ENCODE measurements at places on chromosomes 4 and X.

DNA sequence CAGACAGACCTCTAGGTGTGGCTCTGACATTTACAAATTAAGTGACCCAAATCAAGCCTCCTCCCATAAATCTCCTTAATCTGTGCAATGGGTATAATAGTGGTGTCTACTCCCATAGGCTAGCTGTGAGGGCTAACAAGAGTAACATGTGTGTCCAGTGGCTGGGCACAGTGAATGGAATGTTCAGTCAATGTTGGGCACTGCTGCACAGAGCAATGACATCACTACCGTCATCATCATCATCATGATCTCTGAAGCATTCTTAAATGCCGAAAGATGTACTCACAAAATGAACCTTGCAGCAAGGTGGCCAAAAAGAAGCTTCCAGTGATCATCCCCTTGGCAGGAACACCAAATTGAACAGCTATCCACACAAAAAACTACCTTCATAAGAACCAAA lies 43.5 kb downstream of the CHRNA9 start:
- no peak for DNase-seq

DNA sequence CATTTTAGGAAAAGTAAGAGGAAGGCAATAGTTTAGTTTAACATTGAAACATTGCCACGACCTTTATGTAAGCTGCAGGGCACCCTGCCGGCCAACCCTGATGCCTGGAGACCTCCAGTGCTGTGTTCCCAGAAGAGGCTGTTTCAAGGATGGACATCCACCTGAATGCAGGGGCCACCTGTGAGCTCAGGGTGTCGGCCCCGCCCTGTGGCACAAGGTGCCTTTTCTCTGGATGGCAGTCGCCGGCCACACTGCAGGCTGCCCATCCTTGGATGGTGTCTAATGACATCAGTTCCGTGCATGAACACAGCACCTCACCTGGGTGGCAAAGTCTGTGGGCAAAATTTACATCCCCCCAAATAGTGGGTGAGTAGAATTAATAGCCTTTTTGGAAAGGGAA lies 180.0 kb downstream of the AFAP1 start:
- no peak for DNase-seq

- DNase-seq: no peak
Measured at GRCh38 chr4:156983366-156983765, 11.8 kb upstream of the PDGFC start.

- no peak for DNase-seq
Measured at GRCh38 chr4:147987252-147987651, 255.4 kb downstream of the ARHGAP10 start.

DNA sequence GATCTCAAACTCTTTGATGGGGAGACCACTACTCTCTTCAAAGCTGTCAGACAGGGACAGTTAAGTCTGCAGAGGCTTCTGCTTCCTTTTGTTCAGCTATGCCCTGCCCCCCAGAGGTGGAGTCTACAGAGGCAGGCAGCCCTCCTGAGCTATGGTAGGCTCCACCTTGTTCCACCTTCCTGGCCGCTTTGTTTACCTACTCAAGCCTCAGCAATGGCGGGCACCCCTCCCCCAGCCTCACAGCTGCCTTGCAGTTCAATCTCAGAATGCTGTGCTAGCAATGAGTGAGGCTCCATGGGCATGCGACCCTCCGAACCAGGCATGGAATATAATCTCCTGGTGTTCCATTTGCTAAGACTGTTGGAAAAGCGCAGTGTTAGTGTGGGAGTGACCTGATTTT lies 42.1 kb upstream of the UGT2B10 start:
- no peak for DNase-seq

- DNase-seq: no peak
Measured at GRCh38 chr4:5870701-5871100, 22.2 kb downstream of the CRMP1 start.

- DNase-seq: no peak
Measured at GRCh38 chrX:19677121-19677520, 161.8 kb upstream of the MAP3K15 start.

DNA sequence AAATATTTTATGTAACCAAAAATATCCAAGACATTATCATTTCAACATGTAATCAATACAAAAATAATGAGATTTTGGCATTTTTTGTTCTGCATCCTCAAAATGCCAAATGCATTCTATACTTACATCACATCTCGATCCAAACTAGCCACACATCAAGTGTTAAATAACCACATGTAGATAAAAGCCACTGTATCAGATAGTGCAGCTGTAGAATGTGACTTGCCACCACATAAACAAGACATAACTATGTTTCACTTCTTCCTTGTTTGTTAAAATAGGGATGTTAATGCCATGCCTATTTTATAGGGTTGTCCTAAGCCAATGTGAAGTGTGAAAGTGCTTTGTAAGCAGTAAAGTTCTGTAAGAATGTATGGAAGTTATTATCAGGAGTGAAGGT lies 20.9 kb downstream of the INTS6L start:
- DNase-seq: no peak

DNA sequence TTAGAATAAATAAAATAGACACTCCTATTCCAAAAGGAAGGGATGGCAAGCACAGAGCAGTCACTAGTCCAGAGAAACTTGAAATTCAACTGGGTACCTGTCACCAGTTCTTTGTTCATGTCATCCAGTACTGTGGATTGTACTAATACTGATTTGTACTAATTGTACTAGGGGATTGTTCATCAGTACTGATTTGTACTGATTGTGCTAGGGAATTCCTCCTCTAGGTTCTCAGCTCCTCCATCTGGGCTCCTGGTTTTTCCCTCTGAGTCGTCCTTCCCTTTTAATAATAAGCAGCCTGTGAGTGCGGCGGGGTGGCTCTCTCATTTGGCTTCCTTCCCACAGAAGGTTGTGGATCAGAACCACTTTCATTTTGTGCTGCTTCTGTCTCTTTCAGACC lies 31.0 kb upstream of the SOD3 start:
- DNase-seq: no peak

GRCh38 chrX:11329021-11329420 lies 35.8 kb downstream of the AMELX start:
- no peak for DNase-seq

DNA sequence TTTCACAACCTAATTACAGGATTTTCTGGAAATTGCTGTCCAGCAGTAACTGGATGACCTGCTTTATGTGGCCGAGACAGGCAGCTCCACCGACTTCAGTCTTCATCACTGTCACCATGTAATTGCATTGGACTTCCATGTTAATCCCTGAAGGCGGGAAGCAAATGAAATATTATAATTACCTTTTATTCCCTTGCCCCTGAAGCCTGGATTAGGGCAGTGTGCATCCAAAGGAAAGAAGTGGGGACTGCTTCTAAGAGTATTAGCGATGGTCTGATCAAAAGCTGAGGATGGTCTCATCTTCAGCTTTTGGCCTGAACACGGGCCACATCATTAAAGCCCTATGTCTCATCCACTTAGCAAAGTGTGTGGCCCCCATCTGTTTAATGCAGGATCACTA lies 311.6 kb upstream of the GALNT7 start:
- no peak for DNase-seq

DNA sequence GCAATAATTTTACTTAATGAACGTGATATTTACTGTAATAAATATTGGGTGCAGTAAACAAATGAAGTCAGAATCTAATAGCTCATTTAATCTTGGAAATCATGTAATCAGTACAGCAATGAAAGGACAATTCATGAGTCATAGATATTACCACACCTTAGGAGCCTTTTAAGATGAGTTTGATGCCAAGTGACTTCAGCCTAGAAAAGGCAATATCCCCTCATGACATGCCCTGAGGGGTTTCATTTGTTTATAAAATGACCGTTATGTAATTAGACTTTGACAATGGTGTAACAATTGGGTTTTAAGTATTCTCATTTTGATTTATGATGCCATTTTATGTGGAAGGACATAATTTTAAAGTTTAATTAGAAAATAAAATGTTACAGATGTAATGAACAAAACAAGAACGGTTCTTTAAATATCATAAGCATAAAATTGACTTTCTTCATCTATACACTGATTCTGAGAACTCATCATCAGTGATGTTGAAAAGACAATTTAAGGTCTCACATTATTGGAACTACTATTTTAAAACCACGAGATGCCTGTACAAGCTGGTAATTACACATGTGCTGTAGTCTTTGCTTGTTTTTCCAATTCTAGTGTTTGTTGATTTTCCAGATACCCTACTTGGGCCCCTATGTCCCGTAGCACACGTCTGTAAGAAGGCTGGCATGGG lies 5.0 kb downstream of the FGF2 start:
- no peak for DNase-seq

DNA sequence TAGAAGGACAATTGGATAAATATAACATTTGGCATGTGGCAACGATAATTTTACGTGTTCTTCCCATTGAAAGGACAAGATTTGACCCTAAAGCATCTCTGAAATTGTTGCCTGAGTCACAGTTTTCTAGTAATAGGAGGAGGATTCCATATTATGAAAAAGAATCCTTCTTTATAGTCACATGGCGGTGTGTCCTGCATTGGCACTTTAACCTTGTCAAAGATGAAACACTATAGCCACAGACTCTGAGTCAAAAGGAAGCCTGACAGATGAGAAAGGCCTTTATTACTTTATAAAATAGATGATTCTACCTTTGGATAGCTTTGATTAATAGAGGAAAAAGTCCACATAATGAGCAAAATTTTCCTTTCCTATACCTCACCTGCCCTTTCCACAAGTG lies 11.5 kb downstream of the LNX1 start:
- DNase-seq: no peak

DNA sequence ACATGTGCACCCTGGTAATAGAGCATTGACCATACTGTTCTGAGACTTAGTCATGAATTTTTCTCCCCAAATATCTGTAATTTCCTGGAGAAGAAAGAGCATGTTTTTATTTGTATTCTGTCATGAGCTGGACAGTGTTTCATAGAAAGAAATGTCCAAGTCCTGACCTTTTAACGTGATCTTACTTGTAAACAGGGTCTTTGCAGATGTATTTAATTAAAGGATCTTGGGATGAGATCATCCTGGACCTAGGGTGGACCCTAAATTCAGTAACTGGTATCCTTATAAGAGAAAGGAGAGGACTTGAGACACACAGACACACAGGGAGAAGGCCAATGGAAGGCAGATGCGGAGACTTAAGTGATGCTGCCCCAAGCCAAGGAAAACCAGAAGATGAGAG lies 3.6 kb downstream of the ADGRA3 start:
- DNase-seq: no peak

GRCh38 chr4:120725639-120726580 lies 196.6 kb downstream of the PRDM5 start:
- DNase-seq: no peak

DNA sequence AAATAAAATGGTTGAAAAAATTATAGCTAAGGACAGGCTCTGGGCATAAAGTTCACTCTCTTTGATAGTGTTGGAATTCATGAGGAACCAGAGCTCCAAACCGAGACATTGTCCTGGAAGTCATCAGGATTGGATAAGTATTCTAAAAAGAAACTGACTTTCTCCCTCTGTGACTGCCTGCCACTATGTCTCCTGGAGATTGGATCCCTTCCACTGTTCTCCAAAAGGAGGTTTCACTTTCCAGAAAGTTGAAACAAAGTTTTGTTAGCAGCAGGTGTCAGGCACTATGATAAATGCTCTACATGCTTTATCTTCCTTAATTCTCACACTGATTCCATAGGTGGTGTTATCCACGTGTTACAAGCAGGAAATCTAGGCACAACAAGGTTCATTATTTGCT lies 16.8 kb downstream of the BANK1 start:
- no peak for DNase-seq

- DNase-seq: no peak
Measured at GRCh38 chrX:12949927-12950656, 24.8 kb upstream of the TMSB4X start.

GRCh38 chr4:98482503-98482846 lies 175.9 kb downstream of the TSPAN5 start:
- no peak for DNase-seq

DNA sequence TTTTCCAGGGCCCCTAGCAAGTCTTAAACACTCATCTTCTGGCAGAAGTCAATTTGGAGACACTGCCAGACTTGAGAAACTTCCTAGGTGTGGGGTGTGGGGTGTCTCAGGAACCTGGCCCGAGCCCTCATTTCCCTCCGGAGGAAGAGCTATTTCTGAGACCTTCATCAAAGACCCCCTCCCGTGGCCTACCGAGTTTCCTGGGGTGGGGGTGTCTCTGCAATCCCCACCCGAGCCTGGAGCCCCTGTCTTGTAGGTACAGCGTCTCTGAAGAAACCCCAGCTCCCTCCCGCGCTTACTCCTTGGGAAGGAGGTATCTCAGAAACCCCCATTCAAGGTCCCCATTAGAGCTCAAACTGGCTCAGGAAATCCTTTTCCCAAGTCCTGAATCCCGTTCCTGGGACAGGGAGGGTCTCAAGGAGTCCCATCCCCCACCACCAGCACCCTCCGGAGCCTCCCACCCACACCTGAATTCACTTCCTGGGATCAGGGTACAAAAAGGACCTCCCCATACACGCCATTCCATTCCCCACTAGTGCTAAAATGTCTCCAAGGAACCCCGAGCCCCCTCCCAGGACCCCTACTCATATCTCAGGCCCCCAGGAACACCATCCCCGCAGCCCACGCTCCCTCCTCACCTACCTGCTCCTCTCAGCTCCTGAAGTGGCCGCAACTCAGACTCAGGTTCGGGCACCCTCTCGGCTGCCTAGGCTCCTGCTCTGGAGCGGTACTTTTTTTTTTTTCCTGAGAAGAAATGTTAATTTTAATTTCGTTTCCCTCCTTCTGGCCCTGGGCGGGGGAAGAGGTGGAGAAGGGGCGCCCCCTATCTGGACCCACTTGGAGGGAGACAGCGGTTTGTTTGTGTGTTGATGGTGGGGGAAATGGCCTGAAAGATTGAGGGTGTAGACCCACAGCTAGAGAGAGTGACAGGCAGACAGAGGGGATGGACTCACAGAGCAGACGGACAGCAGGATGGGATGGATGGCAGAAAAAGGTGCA lies 1.1 kb downstream of the SLC38A5 start:
- no peak for DNase-seq

DNA sequence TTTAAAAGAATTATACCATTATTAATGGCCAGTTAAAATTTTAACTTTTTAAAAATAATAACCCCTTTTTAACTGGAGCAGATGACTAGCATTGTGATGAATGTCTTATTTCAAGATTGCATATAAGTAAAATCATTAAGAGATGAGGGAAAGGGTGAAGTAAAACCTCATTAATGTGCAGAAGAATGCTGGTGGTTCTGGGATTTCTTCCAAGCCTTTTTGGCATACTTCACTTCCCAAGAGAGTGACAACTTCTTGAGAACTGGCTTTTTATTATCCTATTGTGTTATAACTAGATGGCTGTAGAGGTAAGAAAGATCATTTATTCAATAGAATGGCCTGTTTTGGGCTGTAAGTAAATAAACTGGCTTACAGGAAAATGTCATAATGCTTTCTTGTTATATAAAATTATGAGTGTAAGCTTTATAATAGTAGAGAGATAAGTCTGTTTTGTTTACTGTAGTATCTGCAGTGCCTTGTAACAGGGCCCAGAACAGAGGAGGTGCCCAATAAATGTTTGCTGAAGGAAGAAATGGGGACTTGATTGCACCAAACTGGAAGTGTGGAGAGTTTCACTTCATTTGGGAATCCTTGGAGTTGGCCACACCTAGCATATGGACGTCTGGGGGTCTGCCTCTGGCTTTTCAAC lies 242.9 kb upstream of the PITX2 start:
- no peak for DNase-seq

GRCh38 chr4:33802578-33802977 lies 2441.7 kb downstream of the ARAP2 start:
- no peak for DNase-seq
